ENCODE measurements at places on chromosomes 1 and 21.

DNA sequence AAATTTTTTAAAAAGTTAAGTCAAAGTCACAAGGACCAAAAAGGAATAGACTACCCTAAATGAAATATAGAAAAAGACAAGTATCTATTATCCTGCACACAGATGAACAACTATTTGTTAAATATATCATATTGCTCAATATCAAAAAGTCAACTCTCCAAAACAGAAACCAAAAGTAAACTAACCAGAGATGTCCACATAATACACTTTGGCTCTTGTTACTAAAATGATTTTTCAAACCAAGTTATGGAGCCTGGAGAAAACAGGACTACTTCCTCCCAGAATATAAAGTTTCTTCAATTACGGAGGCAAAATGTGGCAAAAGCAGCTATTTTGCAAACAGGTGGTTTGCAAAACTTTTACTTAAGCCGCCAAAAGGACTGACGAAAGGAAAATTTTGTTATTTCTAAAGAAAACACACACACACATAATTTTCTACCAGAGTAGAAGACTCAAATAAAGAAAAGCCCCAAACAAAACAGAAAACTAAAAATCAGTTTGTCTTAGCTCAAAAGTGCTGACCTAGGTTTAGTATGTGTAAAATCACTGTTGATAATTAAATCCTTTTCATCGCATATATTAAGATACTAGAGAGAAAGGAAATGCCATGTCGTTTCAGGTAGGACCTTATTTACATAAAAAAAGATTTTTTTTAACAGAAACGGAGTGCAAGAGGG lies 1.1 kb downstream of the DPYD start:
- DNase-seq, result no peak

DNA sequence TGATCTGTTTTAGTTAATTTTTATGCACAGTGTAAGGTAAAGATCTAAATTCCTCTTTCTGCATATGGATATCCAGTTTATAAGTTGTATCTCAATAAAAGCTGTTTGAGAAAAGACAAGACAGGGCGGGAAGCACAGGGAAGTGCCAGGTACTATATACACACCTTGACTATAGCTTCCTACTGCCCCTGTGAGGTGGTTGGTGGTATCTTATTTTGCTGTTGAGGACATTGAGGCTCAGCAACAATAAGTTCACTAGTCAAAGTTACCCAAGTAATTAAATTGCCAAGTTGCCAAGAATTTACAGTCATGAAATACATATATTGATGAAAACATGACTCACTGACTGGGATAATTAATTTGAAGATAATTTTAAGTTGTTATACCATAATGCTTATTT lies 109.1 kb downstream of the CD247 start:
- no peak for DNase-seq

DNA sequence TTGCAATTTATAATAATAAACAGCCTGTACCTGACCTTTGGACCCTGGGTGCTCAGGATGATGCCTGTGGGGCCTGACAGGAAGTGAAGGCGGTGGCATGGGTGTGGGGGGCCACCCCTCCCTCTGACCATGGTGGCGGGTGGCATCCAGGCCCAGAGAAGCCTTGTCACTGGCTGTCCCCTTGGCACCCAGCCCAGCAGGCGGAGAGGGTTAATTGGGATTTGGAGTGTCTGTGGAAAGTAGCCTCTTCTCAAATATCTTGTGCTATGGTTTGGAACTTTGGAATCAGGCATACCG lies 20.5 kb downstream of the SOX13 start:
- DNase-seq, result no peak

- DNase-seq, result no peak
Measured at GRCh38 chr1:40092706-40093639, 4.1 kb downstream of the PPT1 start.

GRCh38 chr21:15020797-15021196 lies 44.0 kb downstream of the NRIP1 start:
- DNase-seq, result no peak

GRCh38 chr21:41923631-41924367 lies 30.0 kb downstream of the C2CD2 start:
- DNase-seq, result no peak

- no peak for DNase-seq
Measured at GRCh38 chr1:7932524-7933138, 8.0 kb downstream of the TNFRSF9 start.

DNA sequence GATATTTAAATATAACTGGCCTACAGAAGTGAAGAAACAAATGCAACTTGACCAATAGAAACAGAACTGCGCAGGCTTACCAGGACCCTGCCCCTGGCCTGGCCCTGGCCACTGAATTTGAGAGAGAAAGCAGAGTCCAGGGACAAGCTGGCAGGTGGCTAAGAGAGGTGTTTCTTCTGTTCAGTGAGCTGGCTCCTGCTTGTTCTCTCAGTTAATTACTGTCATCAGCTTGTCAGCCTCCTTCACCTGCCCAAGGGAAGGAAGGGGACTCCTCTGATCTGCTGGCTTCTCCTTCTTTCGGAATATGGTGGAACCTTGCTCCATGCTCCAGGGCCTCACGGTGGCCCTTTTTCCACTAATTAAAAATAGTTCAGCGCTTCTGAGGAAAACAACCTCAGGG lies 388.4 kb downstream of the DISC1 start:
- no peak for DNase-seq
